Activated CD4-positive, alpha-beta T cell treated with anti-CD3 and anti-CD28 coated beads for 4 hours (primary cell): ENCODE measurements at places on chromosomes 1 and 21.
A peak's percentile ranks its signal among the peaks of the same experiment; 100 is the strongest.

DNA sequence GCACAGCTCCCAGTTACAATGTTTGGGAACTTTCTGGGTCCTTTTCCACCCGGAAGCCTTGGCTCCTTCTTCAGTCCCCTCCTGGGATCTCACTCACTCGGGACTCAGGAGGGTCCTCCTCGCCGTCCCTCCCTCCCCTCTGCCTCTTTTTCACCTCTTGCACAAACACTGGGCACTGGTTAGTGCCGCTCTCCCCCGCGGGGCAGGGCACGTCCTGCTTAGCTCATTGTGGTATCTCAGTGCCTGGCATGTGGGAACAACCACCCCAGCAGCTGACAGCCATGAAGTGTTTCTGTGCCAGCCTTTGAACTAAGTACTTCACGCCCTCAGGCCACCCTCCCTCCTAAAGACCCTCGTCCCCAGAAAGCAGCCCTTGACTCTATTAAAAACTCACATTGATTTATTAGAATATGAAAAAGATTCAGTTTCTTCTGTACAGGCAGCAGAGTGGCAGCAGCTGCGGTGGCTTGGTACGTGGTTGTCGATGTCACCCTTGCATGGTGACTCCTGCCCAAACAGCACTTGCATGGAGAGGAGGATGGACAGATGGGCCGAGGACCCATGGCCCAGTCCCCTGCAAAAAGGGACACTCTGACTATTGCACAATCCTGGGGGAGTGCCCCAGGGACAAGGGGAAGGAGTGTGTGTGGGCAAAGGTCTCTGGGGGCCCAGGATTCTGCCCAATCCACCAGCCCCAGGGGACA, 56.3 kb downstream of the SLC9A1 start:
- no peak for DNase-seq

GRCh38 chr1:16982902-16983301, 2.5 kb upstream of the MFAP2 start:
- DNase-seq, result no peak

DNA sequence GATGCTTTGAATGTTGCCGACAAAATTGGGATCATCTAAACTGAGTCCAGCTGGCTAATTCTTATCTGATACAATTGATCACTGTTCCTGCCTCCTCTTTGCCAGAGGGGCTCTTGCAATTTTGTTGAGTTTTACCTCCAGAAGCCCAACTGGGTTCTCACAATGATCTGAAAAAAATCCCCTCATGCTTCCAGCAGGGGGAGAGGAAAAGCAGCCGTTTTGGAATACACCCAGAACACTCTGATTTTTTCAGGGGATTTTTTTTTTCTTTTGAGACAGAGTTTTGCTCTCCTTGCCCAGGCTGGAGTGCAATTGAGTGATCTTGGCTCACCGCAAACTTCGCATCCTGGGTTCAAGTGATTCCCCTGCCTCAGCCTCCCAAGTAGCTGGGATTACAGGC, 13.9 kb upstream of the RERE start:
- DNase-seq, result no peak

- no peak for DNase-seq
Measured at GRCh38 chr1:41041614-41042270, 20.2 kb upstream of the SLFNL1 start.

DNA sequence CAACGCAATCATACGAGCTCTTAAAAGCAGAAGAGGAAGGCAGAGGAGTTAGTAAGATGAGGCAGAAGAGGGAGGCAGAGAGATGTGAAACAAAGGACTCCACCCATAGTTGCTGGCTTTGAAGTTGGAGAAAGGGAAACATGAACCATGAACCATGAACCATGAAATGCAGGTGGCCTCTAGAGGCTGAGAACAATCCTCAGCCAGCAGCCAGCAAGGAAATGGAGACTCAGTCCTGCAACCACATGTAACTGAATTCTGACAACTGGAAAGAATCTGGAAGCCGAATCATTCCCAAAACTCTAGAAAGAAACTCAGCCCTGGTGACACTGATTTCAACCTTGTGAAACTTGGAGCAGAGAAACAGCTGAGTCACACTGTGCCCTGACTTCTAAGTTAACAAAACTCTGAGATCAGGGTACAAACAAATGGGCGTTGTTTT, 10.1 kb downstream of the DIPK1A start:
- no peak for DNase-seq

GRCh38 chr1:203410182-203410900, 59.4 kb upstream of the FMOD start:
- no peak for DNase-seq

GRCh38 chr1:14184454-14184853, 414.0 kb upstream of the KAZN start:
- no peak for DNase-seq

DNA sequence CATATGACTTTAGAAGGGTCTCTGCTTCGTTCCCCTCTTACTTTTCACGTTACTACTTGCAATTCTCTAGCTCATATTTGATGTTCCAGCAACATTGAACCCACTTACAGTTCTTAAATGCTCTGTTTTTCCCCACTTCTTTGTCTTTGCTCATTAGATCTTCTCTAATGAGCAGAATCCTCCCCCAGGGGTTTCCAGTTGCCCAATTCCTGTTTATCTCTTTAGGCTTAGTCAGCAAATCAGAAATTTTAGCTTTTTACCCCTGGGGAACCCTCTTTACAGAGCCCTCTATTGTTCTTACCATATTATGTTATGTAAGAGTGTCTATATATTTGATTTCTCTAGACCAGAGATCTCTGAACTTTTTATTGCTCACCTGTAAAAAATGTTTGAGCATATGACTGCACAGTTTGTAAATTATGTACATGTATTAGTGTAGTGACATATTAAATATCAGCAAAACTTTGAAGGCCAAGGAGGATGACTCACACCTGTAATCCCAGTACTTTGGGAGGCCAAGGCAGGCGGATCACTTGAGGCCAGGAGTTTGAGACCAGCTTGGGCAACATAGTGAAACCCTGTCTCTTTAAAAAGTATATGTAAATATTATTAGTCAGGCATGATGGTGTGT, 71.4 kb downstream of the FNBP1L start:
- no peak for DNase-seq

- no peak for DNase-seq
Measured at GRCh38 chr1:222970711-222971110, 155.9 kb downstream of the DISP1 start.

GRCh38 chr1:184770181-184770979, 15.7 kb upstream of the EDEM3 start:
- no peak for DNase-seq

- DNase-seq, result no peak
Measured at GRCh38 chr1:182126272-182126800, 64.8 kb upstream of the ZNF648 start.

GRCh38 chr1:117365350-117366176, 1.7 kb upstream of the MAN1A2 start:
- no peak for DNase-seq

DNA sequence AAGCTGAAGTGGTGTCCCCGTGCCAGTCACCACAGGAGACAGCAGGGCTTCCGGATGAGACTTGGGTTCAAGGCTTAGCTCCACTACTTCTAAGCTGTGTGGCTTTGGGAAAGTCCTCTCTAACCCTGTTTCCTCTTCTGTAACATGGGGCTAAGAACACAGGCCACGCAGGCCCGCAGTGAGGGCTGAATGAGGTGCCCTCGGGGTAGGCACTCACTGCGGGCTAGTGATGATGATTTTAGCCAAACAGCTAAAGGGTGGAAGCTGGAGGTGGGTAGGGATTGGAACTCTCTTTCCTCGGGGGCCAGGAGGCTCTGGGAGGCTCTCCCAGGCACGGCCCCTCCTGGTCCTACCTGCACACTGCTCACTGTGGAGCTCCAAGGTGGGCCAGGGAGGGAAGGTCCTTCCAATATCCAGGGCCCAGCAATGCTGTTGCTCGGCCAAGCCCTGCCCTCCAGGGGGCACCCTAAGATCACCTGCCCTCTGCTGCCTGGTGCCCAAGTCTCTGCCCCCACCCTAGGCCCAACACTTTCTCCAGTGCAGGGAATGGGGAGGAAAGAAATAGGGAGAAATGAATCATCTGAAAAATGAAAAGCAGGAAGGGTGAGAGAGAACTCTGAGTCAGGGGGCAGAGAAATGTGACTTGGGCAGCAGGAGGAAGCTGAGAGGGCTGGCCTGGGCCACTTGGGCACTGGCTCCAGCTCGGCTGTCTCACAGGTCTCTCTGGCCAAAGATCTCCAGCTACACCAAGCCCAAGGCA, 19.2 kb upstream of the EVA1B start:
- DNase-seq, result peak; percentile 59

DNA sequence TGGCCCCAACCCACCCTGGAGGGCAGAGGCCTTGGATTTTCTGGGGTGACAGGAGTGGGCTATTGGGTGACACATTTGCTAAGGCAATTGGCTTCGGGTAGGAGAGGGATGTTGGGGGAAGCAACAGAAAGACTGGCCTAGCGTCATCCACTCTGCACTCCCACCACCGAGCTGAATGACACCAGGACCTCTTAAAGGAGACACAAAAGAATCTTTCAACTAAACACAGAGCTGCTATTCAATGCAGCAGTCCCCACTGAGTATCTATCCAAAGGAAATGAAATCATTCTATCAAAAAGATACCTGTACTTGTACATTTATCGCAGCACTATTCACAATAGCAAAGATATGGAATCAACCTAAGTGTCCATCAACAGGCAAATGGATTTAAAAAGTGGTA, 6.2 kb downstream of the TFF2 start:
- no peak for DNase-seq

DNA sequence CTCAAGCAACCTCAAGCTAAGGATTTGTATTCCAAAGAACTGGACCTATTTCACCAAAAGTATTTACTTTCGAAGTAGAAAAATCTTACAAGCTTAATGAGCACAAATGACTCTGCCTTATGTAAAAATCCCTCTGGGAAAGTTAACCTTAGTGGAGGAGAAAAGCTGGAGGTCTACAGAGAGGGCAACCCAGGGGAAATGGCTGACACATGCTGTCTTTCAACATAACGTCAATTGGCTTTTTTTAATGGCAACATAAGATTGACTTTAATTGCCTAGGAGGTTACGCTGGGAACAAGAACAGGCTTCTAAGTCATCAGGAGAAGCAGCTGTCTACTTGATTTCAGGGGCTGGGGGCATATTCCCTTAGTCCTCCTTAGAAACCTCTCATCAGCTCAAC, 52.3 kb downstream of the UTP25 start:
- DNase-seq, result no peak

- DNase-seq, result no peak
Measured at GRCh38 chr1:25134307-25134706, 98.0 kb downstream of the SYF2 start.

GRCh38 chr1:48678710-48679505, 97.8 kb downstream of the BEND5 start:
- no peak for DNase-seq

DNA sequence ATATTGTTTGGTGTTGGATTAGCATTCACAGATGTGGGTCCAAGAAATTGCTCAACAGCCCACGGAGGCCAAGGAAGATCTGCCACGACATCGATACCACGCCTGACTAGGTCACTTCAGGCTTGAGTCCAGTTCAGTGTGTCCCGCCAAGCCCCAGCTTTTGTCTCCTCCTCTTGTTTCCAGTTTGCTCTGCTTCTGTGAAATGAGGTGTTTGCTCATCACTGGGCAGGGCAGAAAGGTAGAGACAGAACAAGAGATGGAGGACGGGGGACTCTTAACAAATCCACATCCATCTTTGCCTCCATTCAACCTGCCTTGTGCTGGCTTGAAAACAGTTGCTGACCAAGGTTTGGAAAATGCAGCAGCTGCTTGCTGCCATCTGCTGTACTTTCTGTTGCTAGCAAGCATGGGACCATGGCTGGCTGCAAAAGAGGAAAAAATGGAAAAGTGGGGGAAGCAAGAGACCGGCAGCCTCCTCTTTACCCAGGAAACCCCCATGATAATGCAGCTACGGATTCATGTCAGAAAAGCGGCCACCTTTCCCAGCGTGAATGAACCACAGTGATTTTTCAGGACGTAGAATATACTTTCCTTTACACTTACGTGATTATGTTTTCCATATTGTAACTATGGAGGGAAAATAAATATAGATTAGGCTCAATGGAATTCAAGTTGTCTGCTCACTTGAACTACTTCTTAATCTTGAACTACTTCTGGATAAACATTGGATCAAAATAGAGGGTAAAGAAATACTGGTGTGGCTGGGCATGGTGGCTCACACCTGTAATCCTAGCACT, 80.2 kb upstream of the GREM2 start:
- peak; percentile 1 for DNase-seq

GRCh38 chr21:29195981-29196669, 65.7 kb downstream of the MAP3K7CL start:
- peak; percentile 71 for DNase-seq

DNA sequence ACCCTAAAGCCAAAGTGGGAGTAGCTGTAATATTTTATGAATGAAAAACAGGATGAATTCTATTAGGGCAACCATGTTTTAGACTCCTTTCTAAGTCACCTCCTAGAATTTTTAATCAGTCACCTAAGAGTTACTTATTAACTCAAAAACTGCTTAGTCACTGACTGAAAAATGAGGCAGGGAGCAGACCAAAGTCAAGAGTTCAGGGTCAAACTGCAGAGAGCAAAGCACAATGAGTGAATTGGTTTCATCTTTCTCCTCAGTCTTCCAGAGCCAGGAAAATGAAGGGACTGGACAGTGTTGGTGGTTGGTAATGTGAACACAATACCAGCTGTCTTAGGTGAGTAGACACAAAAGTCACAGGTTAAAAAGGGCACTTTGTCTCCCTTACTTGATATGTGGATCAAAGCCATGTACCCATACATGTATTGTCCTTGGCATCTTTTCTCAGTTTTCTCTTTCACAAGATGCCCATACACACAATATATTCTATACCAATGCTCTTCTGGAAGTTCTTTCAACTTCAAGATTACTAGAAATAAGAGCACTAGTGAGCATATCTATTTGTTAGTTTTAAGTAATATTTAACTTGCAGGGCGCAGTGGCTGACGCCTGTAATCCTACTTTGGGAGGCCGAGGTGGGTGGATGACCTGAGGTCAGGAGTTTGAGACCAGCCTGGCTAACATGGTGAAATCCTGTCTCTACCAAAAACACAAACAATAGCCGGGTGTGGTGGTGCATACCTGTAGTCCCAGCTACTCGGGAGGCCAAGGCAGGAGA, 42.2 kb downstream of the ATP1B1 start:
- DNase-seq, result no peak

DNA sequence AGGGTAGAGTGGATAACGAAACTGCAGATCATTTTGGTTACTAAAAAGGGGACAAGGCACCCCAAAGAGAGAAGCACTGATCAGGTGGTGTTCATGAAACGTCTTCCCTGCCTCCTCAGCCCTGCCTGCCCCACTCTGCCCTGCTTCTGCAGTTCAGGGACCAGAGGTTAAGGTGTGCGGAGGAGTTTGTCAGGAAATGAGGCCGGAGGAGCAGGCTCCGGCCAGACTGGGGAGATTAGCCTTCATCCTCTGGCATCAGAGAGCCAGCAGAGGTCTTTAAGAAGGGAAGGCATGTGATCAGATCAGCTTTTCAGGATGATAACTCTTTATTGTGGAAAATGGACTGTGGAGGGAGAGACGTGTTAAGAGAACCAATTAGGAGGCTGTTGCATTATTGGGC, 291.9 kb upstream of the NR5A2 start:
- DNase-seq, result no peak

DNA sequence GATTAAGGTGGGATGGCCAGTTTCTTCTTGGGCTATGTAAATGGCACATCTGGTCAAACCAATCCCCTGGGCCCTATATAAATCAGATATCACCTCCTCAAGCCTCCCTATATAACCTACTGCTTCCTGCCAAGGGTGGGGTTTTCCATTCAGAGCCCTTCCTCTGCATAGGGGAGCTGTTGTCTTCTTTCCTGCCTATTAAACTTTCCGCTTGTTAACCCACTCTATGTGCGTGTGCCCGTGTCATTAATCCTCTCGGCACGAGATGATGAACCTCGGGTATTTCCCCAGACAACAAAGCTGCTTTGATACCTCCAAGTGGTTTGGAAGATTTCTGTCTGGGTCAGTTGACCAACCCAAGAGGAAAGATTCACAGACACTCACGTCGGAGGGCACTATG, 19.3 kb upstream of the SERTAD4 start:
- DNase-seq, result no peak
